CD4-positive, alpha-beta T cell treated with Interferon alpha-2 for 1 hour (primary cell): ENCODE measurements at places on chromosomes 2 and 18.

GRCh38 chr2:206915121-206915520, 24.2 kb upstream of the CPO start:
- DNase-seq: no peak

DNA sequence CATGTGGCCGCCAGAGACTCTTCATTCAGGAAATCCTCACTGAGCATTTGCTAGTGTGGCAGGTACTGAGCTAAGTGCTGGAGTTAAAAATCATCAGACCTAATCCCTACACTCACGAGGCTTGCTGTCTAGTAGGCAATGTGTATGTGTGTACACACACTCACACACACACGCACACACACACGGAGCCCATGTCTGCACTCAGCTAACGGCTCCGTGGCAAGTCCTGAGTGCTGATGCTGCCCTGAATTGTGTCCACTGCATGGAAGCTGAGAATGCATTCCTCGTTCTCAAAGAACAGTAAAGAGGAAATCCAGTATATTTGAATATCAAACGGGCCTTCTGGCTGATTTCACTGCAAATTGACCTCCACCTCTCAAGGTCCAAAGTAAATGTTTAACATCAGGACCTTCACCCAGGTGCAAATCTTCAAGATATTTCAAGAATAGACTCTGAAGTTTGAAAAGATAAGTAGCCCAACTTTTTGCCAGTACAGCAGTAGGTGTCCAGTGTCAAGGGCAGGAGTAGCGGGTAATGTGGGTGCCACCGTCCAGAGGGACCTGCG, 136.1 kb upstream of the TTC39C start:
- no peak for DNase-seq

DNA sequence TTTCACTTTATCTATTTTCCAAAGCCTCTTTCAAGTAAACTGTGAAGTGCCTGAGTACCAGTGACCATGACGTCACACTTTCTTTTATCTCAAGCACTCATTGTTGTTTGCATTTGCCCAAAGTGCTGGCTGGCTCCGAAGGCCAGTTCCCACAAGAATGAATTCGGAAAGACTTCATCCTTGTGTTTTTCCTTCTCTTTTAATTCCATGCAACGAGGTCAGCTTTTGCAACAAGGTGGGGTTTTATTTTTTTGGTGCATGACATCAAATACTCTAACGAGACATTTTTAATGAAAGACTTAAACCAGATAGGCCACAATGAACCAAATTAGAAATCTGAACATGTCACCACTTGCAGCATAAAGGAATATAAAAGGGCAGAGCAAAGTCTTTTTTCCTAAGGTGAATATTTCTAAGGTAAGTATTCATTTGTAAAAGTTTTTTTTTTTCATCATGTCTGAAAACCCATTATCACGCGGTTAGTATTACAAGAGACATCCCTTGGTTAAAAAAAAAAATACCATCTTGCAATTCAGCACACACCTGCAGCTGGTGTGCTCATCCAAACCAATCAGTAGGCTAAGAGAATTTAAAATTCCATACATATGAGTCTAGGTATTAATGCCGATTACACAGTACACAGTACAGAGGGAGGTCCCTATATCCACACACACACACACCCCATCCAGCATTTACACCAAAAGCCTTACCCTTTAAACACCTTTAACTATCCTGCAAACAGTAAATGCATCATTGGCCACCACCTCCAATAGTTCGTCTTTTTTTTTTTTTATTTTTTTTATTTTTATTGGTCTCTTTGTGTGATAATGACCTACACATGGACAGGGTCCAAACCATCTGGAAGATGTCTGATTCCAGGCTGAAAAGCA, 2.3 kb downstream of the ARL4C start:
- peak; percentile 50 for DNase-seq

DNA sequence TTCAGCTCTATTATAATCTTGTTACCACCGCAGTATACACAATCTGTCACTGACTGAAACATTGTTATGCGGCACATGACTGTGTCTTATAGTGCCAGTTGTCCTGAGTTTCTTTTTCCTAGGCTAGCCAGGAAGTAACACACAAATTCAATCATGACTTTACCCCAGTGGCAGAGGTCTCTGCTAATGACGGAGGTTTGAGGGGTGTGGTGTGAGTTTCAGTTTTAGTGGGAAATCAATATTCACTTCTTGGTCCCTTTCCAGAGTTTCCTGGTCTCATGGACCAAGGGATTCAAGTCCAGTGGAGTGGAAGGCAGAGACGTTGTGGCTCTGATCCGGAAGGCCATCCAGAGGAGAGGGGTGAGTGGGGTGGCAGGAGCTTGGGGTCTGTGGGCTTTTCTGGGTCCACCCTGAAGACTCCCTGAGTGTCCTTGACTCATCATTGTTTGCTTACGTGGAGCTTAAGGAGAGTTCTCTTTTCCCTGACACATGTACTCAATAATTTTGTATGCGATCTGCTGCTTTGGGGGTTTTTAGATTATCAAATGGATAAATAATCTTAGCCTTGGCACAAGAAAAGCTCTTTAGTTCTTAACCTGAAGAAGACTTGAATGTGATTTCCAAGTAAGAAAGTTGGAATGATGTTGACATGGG, 39.2 kb downstream of the HK2 start:
- no peak for DNase-seq

DNA sequence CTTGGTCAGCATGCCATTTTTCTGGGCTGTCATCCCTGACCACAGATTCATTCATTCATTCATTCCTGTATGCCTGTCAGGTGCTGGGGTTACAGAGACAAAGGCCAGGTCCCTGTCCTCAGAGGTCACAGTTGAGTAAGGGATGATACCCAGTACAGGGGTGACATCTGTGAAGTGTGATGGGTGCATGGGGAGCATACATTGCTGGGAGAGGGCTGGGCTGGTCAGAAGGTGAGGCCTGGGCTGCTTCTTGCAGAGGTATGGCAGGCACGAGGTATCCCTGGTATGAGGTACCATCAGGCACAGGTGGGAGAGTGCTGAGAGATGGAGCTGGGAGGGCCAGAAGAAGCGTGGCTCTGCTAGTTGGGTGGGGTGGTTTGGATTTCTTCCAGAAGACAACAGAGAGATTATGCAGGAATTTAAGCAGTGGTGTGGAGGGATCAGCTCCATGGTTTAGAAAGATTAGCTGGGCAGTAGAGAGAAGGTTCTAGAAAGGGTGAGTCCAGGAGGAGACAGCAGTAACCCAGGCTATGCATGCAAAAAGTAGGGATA, 181.9 kb upstream of the HAAO start:
- DNase-seq: no peak

DNA sequence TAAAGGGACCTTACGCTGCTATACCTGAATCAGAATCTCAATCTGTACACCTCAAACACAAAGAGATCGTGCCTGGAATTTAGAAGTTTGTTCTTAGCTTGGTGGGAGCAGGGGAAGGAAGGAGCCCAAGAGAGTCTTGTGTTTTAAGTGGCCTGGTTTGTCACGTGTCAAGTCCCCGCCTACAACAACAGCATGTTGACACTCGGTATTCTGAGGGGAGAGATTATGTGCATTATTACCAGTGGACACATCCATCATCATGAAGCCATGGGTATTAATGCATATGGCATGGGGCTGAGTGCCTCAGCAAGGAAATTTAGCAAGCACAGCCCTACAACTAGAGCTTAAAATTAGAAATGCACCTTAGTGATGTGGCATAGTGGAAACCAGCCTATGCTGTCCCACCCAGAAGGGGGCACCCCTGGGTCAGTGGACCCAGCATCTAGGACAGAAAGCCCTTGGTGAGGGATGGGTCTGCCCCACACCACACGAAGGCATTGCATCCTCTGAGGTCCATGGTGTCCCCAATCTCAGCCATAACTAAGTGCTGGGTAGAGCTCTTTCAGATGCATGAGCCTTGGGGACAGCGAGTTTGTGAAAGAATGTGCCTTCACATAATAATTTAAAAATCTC, 138.7 kb downstream of the MGAT5 start:
- no peak for DNase-seq

DNA sequence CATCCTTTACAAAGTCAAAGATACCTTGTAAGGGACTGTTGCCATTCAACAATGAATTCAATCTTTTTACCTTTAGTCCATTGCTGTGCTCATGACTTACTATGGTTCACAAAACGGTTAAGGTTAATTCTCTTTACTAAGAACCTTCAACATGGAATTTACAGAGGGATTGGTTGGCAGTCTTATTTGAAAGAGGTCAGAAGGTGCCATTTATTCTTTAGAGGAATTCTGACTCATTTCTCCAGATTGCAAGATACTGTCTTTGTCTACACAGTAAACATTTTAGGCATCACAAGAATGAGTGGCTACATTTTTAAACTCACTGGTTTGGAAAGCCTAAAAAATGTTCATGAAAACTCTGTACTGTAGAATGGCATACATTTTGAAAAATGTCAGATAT, 17.4 kb downstream of the KCNH7 start:
- no peak for DNase-seq

- no peak for DNase-seq
Observed at GRCh38 chr2:134220344-134220974, 33.4 kb upstream of the MGAT5 start.

- no peak for DNase-seq
Observed at GRCh38 chr2:208017721-208018120, 7.6 kb downstream of the PLEKHM3 start.

DNA sequence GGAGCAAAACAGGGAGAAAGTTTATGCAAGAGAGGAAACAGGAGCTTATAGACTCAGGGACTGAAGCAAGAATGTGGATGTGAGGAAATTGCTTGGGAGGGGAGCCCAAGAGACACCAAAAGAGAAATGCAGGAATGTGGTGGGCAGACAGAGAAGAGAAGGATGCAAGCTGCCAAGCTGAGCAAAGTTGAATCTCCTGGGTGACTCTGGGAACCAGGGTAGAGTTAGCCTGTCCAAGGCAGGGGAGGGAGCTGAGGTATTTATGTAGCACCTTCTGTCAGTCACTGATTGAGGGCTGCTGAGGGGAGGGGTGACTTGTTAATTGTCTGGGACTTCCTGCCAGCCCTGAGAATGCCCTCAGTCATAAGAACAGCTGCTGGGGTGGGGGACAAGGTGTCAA, 464.3 kb downstream of the NBAS start:
- DNase-seq: no peak

DNA sequence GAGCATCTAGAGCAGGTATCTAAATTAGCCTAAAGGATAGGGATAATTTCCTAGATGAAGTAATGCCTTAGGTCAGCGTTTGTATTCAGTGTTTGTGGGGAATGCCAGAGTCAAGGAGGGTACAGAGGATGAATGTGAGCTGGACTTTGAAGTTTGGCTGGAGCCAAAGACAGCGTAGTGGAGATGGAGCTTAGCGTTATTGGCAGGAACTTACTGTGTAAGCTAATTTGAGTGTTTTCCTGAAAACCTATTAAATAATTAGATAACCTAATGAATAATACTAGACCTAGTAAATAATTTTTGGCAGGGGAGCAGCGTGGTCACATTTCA, 4.2 kb downstream of the RNF138 start:
- DNase-seq: no peak

- DNase-seq: no peak
Observed at GRCh38 chr2:190571686-190572085, 37.2 kb upstream of the NEMP2 start.

DNA sequence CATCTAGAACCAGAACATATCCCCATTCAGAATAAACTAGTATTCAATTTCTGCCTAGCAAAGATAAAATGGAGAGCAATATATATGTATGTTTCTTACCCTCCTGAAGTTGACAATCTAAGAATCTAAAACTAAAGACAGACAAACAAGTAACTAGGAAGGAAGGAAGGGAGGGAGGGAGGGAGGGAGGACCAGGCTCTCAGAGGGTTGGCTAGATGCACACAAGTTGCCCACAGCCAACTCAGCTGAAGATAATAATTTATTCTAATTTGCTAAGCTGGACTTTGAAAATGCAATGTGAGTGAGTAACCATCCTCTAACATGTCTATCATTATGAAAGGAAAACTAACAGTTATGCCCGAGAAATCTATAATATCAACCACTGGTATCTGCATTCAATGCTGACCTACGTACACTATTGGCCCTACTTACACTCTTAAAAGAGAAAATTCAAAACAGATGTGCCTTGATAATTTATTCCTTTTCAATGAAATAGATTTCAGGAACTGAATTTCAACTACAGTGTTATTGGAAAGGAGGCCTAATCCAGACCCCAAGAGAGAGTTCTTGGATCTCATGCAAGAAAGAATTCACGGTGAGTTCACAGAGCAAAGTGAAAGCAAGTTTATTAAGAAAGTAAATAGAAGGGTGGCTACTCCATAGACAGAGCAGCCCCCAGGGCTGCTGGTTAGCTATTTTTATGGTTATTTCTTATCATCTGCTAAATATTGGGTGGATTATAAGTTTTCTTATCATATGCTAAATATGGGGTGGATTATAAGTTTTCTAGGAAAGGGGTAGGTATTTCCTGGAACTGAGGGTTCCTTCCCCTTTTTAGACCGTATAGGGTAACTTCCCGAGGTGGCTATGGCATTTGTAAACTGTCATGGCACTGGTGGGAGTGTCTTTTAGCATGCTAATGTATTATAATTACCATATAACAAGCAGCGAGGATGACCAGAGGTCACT, 288.5 kb upstream of the SLC39A10 start:
- no peak for DNase-seq

- no peak for DNase-seq
Observed at GRCh38 chr2:65553504-65554074, 121.2 kb upstream of the SPRED2 start.

DNA sequence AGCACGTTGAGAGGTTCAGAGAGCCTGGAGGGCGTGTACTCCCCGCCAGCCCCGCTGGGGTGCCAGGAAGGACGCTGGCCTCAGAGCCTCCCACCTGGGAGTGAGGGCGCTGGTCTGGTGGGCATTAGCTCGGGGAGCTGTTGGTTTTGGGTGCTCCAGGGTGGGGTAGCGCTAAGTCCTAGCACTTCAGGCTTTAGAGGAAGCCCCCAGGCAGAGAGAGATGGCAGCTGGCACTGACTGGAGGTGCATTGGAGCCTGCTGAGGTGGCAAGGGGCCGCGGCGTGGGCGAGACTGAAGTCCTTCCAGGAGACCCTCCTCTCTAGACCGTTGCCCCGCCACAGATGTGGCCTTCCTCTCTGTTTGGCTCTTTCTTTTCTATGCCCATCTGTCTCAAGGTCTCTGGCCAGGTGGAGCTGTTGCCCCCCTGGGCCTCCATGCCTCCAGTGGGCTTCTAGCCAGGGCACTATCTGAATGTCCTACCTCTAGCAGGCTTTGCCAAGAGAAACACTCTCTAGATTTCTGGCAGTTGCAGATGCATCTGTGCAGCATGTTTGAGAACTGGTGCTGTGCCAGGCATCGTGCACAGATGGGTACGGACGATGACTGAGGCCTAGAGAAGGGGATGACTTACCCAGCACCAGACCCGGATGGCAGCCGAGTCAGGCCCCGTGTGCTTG, 6.6 kb downstream of the CAPN10 start:
- no peak for DNase-seq

- DNase-seq: no peak
Observed at GRCh38 chr18:71106701-71107100, 817.9 kb downstream of the SOCS6 start.

- no peak for DNase-seq
Observed at GRCh38 chr2:85956646-85957039, 67.9 kb upstream of the ST3GAL5 start.

GRCh38 chr2:200728630-200729029, 83.1 kb upstream of the BZW1 start:
- DNase-seq: no peak

- DNase-seq: no peak
Observed at GRCh38 chr18:6251084-6251483, 163.6 kb downstream of the L3MBTL4 start.

GRCh38 chr2:219661955-219662395, 34.5 kb downstream of the SLC4A3 start:
- no peak for DNase-seq

GRCh38 chr2:105184420-105184819, 57.1 kb upstream of the GPR45 start:
- DNase-seq: no peak

GRCh38 chr2:230127195-230127594, 58.5 kb upstream of the SLC16A14 start:
- no peak for DNase-seq

- peak; percentile 53 for DNase-seq
Observed at GRCh38 chr18:13216092-13216582, 2.4 kb upstream of the LDLRAD4 start.
